MG63 (cell line): ENCODE measurements at places on chromosomes 5 and 9. TPM values are rescaled to one million over a fixed set of nuclear protein-coding genes. Genes with fewer than 3 reads are reported as not detected.

The GRXCR2 gene
- not detected in 2 replicates for total RNA-seq

The SHISAL2B gene
- not detected in 2 replicates for total RNA-seq

The DBH gene
- not detected in 2 replicates for total RNA-seq

The DMRTA1 gene
- not detected in 2 replicates for total RNA-seq

The TYRP1 gene
- total RNA-seq: 2.9 and 3.4 TPM in 2 replicates

The SLC6A7 gene
- total RNA-seq: not detected in 2 replicates

The NPR3 gene
- total RNA-seq: 5.8 and 6.6 TPM in 2 replicates

The CDH9 gene
- not detected in 2 replicates for total RNA-seq

The CDC20B gene
- not detected in 2 replicates for total RNA-seq

The OR1N1 gene
- total RNA-seq: not detected in 2 replicates

The CDC25C gene
- 20.2 and 23.9 TPM in 2 replicates for total RNA-seq

The IGFBPL1 gene
- total RNA-seq: 0.95 and 2.3 TPM in 2 replicates

The SLC27A6 gene
- total RNA-seq: 0.10 TPM in 1 of 2 replicates, not detected in the other

The MOB3B gene
- total RNA-seq: not detected in 2 replicates

The ZNF483 gene
- not detected in 2 replicates for total RNA-seq

- no peak for DNase-seq
Observed at GRCh38 chr9:96078897-96079490, 203.5 kb downstream of the ERCC6L2 start.

DNA sequence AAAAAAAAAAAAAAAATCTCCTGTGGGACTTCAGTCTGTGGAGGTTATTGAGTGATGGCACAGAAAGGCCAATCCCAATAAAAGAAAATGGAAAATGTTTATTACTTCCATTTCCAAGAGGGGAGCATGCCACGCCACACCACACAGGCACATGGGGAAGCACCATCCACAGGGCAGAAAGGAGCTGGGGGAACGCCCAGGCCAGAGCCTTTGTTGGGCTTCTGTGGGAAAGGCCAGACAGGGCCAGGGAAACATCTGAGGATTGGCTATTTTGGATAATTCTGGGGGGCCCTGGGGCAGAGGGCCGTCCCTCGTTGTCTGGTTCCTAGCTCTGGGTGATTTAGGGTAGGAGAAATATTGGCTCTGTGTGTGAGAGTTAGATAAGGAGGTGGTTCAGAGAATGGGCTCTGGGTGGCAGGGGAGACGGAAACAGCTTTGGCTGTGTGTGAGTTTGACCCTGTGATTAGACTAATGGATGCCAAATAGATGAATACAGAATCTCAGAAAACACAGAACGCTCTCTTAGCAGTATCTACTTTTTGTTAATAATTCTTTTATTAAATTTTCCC is 49.0 kb upstream of the ABL1 start:
- DNase-seq: no peak

DNA sequence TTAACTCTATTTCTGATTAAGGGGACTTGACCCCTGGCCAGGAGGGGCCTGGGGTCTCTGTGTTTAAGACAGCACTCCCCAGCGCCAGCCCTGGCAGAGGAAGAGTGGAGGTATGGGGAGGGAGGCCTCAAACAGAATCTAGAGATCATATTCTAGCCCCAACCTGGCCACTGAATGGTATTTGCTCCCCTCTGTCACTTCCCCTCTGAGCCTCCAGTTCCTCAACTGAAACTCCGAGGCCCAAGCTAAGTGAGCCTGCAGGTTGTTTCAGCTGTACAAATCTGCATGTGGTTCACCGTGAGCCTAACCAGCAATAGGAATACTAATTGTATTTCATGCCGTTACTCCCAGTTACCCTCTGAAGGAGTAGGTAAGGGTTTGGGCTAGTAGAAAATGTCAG is 36.0 kb downstream of the ANP32B start:
- no peak for DNase-seq

DNA sequence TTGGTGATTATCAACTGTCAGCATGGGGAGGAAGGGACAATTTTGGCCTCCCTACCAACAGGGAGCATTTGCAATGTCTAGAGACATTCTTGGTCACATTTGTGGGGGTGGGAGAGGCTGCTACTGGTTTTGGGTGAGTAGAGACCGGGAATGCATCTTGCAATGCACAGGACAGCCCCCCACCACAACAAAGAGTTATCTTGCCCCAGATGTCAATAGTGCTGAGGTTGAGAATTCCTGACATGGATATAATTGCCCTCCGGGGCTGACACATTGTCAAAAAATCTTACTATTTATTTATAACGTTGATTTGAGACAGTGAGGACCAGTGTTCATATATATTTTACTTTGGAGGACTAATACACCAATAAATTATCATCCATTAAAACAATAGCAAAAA is 316.1 kb downstream of the PSAT1 start:
- no peak for DNase-seq

DNA sequence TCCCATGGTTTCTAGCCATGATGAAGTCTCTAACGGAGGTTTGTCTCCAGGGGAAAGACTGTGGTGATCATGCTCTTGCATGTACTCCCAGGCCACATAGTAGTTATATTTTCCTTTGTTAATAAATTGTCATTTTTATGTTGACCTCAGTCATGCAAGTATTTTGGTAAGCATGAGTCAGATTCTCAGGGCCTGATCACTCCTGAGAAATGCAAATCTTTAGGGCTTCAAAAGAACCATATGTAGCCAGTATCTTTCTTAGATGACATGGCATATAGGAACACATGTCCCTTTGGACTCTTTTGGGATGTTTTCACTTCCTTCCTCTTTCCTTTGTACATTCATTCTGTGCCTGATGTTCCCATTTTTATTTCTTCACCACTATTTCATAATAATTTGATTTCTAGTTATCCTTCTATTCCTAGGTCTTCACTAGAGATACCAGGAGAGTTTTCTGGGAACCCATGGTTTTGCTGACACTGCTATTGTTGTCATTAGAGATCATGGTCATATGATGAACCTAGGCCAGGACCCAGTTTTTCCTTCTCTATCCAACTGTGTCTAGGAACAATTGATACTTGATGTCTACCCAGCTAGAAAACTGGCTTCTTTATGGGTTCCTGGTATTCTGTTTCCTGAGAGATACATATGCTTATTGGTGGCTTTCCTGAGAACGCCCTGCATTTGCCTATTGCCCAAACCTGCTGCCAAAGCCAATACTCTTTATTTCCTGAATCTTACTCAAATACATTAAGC is 248.1 kb upstream of the NREP start:
- no peak for DNase-seq

- no peak for DNase-seq
Observed at GRCh38 chr9:6975198-6975597, 217.4 kb downstream of the KDM4C start.

- DNase-seq: no peak
Observed at GRCh38 chr9:3677541-3677940, 151.7 kb upstream of the RFX3 start.

GRCh38 chr5:80736730-80737129 is 81.9 kb upstream of the DHFR start:
- peak; percentile 21 for DNase-seq

GRCh38 chr9:35288778-35289177 is 127.0 kb downstream of the UNC13B start:
- DNase-seq: no peak

DNA sequence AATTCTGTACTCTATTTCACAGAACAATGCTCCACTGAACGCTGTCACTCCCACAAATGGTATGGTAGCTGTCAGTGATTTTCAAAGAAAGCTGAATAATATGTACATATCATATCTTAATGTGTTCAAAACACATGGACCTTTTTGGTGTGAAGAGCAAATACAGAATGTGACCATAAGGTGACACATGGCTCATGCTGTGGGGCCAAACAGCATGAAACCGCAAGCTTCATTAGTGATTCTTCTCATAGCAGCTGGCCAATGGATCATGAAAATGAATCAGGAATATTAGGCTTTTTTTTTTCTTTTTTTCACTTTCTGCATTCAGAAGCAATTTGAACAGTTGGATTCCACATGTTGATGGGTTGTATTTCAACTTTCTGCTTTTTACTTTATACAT is 54.9 kb upstream of the CDH9 start:
- no peak for DNase-seq

- DNase-seq: no peak
Observed at GRCh38 chr9:125990186-125990792, 243.1 kb downstream of the PBX3 start.

DNA sequence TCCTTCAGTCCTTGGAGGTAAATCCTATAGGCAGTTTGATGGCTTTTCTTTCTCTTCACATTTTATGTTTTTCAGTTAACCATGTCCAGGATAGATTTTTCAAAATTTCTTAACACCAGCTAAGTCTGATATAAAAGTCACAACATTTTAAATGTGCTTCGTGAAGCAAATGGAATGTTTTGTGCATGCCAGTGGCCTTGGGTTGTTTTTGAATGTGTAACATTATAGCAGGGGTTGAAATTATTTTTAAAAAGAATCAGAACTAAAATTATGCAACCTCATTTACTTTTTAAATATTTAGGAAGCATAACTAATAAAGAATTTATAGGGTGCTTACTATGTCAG is 201.1 kb downstream of the ARHGEF28 start:
- no peak for DNase-seq

DNA sequence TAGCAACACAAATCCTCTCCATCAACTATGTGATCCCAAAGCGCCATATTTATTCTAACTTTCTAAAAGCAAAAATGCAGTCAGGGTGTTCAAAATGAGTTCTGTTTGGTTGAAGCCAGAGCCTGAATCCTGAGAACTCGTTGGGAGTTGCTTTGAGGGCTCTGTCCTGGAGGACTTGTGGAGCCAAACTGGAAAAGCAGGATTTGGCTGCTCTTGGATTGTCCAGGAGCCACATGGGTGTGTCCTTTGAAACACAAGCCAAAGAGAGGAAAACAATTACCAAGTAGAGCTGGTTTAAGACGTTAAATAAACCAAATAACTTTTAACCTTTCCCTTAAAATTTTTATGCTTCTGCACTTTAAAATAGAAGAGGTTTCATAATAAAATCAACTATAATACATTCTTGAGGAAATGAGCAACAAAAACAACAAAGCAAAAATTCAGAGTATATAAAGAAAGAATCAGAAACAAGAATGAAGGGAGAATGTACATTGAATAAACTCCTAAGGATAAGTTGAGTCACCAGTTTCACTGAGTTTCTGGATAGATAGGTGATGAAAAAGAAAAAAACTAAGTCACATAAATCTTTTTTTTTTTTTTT is 13.5 kb downstream of the C5orf46 start:
- peak; percentile 70 for DNase-seq

- peak; percentile 13 for DNase-seq
Observed at GRCh38 chr9:108838017-108838416, 17.8 kb downstream of the ACTL7B start.

GRCh38 chr9:94802251-94802650 is 75.8 kb downstream of the AOPEP start:
- no peak for DNase-seq

GRCh38 chr5:170273968-170274710 is 23.4 kb downstream of the LCP2 start:
- peak; percentile 46 for DNase-seq

DNA sequence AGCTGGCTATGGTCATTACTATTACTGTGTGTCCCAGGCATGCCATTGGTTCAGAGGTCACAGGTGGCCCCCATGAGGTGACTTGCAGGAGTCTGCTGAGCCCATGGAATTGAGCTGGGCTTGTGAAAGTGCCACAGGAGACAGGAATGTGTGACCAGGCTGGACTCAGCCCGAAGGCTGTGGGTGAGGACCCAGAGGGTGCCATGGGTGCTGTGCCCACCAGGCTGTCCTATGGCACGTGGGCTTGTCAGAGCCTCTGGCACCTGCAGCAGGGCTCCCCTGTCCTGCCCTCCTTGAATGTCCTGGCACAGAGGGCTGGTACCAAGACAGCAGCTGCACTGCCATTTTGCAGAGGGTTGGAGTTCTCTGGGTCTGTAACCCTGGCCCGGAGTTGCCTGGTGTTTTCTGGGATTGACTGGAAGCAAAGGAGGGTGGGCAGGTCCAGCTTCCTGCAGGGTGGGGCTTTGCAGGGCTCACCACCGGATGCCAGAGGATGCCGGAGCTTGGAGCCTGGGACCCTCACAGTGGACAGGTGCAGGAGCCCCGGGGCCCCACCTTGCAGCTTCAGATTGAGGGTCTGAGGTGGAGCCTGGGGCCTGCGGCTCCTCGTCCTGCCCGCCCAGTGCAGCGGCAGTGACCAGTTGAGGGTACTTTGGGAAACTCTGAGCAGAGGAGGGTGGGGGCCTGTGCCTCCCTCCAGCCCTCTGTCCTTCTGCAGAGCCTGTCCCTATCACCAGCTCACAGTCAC is 14.2 kb downstream of the COL5A1 start:
- no peak for DNase-seq

- no peak for DNase-seq
Observed at GRCh38 chr5:172075656-172076055, 69.2 kb upstream of the FBXW11 start.

DNA sequence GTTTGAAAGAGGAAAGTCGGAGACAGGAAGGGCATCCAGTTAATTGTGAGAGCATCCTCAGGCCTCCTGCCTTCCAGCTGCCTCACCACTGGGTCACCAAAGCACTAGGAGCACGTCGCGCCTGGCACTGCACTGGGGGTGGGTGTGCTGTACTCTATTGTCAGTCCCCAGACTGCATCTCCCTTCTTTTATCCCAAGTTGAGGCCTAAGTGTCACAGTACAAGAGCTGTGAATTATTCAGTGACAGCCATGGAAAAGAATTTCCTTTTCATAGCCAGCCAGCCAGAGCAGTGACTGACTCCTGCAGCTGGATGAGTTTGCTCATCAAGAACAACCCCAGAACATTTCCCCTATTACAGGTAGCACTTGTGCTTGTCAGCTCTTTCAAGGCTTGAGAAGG is 16.3 kb downstream of the CLTA start:
- DNase-seq: peak; percentile 41

DNA sequence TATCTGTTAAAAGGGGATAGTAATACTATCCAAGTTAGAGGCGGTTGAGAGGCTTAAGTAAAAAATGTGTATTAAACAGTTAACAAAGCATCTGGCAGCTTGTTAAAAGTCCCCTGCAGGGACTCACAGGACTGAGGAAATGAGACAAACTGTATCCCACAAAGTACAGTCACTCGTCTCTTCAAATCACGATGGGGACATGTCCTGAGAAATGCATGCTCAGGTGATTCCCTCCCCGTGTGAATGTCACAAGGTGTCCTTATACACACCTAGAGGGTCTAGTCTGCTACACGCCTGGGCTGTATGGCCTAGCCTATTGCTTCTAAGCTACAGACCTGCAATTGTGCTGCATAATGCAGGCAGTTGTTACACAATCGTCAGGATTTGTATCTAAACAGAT is 237.0 kb downstream of the IRX2 start:
- no peak for DNase-seq

DNA sequence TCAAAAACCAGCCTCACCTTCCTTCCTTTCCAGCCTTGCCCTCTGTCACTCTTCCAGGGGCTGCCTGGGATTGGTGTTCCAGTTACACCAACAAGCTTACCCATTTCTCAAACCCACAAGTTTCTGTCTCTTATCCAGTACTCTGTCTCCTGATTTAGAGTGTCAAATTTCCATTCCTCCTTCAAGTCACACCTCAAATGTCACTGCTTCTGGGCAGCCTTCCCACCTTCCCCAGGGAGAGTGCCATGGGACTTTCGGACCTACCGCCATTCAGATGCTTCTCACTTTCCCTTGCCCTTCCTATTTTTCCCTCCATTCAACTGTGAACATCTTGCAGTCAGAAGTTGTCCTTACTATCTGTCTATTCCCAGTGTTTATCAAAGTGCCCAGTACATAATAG is 2.0 kb upstream of the GRXCR2 start:
- DNase-seq: no peak

- DNase-seq: no peak
Observed at GRCh38 chr5:14597080-14597479, 15.5 kb downstream of the OTULINL start.

GRCh38 chr9:89036891-89037290 is 45.6 kb downstream of the S1PR3 start:
- DNase-seq: no peak
